ENCODE measurements at places on chromosomes 13 and 19.
A peak's percentile ranks its signal among the peaks of the same experiment; 100 is the strongest.

GRCh38 chr19:41960973-41961372 lies 1.9 kb upstream of the RABAC1 start:
- no peak overlapping the region for H3K27ac ChIP-seq
- H3K36me3 ChIP-seq, result peaks cover 2% of the 10 kb centered on the region
- peaks cover 19% of the 10 kb centered on the region for H3K4me1 ChIP-seq
- no peaks in the 10 kb centered on the region for H3K27me3 ChIP-seq

GRCh38 chr19:47021536-47022139 lies 2.0 kb downstream of the NPAS1 start:
- no peak overlapping the region for H3K27ac ChIP-seq
- no peak for DNase-seq
- H3K27me3 ChIP-seq, result peaks cover 5% of the 10 kb centered on the region
- no peak overlapping the region for H3K4me3 ChIP-seq

DNA sequence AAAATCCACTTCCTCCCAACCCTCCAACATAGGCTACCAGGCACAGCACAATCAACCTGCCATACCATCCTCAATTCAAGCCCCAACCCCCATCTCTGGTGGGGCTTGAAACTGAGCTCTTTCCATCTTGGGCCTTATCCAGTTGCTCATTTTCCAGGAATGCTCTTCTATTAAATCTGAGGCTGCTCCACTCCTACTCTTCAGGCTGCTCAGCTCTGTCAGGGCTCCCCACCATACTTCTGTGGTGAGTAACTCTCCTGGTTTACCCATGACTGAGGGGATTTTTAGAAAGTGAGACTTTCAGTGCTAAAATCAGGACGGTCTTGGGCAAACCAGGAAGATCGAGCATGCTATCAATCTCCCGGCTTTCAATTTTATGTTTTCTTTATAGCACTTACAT lies 512.8 kb downstream of the LMO7 start:
- no peaks in the 10 kb centered on the region for H3K27me3 ChIP-seq
- no peaks in the 10 kb centered on the region for H3K4me1 ChIP-seq
- DNase-seq, result no peak

DNA sequence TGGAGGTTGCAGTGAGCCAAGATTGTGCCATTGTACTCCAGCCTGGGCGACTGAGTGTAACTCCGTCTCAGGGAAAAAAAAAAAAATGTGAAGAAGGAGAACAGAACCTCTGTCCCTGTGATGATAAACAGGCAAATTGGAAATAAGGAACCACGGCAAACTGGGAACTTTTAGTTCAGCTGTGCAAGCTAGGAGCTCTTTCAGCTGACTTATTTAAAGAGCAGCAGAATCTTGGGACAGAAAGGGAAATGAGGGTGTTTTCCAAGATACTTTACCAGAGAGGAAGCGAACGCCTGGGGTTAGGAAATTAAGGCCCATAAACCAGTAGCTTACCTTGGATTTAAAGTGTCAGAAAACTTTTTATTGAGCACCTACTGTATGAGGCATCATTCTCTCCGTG lies 3.0 kb upstream of the UPF1 start:
- no peak overlapping the region for H3K27ac ChIP-seq
- H3K4me3 ChIP-seq, result no peak overlapping the region
- H3K27me3 ChIP-seq, result no peaks in the 10 kb centered on the region
- H3K36me3 ChIP-seq, result no peaks in the 10 kb centered on the region
- no peak for DNase-seq

DNA sequence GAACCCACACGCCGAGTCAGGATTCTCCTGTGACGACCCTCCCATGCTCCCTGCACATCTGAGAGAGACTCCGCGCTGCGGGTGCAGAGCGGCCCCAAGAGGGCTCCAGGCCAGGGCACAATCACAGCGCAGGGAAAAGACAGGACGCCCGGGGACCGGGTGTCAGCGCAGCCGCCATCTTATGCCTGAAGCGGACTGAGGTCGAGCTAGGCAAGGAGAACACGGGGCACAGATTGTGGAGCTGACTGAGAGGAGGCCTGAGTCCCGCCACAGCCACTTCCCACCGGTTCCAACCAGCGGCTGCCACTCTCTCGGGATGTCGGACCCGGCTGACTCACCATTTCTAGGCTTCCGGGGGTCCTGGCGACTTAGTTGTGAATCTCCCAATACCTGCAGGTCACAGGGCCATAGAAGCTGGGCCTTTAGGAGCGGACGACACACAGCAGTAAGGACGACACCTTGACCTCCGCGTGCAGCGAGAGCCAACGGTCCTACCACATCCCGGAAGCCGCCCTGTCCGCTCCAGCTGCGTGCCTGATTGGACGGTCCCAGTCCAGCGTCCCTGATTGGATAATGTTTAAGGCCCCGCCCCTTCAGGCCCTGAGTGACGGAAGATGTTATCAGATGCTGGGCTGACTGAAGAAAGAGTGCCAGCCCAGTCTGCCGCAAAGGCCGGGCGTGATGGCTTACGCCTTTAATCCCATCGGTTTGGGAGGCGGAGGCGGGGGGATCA lies at the start of gene ZNF728:
Gene ZNF728 (minus strand): TSS at position 487 of the 733 bp plus-strand sequence. CDS start 146 bp downstream, at position 341.
- H3K36me3 ChIP-seq, result no peaks in the 10 kb centered on the region
- no peak for DNase-seq
- peak within 1 kb of the TSS; percentile 18 for H3K4me3 ChIP-seq
- H3K27ac ChIP-seq, result peak within 1 kb of the TSS; percentile 73
- H3K27me3 ChIP-seq, result no peaks in the 10 kb centered on the region

- H3K27ac ChIP-seq, result no peak overlapping the region
- H3K27me3 ChIP-seq, result no peaks in the 10 kb centered on the region
- H3K4me3 ChIP-seq, result no peak overlapping the region
- H3K4me1 ChIP-seq, result no peaks in the 10 kb centered on the region
- H3K36me3 ChIP-seq, result no peaks in the 10 kb centered on the region
These were observed 54.0 kb downstream of the FLT1 start for GRCh38 chr13:28440774-28441504.

DNA sequence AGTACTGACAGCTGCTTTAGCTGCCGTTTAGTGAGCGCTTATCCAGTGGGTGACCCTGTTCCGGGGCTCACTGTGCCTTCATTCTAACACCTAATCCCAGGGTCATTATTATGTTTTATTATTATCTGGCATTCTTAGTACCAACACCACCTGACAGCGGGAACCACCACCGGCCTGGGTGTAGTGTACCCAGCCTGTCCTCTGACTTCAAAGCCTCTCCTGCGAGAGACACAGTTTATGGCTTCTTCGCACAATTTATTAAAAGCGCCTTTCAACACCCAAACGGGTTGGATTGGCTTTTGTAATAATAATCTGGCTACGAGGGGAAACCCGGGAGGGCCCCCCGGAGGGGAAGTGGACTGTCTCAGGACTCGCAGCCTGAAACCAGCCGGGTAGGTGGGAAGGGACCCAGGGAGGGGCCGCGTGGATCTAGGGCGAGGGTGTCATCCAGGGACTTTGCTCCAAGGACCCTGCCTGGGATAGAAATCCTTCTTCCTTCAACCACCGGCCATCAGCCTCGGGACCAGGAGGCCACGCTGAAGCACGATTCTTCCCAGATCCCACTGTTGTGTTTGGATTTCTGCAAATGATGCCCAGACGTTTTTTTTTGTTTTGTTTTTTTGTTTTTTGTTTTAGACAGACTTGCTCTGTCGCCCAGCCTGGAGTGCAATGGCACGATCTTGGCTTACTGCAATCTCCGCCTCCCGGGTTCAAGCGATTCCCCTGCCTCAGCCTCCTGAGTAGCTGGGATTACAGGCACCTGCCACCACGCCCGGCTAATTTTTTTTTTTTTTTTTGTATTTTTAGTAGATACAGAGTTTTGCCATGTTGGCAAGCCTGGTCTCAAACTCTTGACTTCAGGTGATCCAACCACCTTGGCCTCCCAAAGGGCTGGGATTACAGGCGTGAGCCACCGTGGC lies 1.6 kb upstream of the ZBTB7A start:
- peaks cover 2% of the 10 kb centered on the region for H3K36me3 ChIP-seq
- no peak for DNase-seq
- peaks cover 1% of the 10 kb centered on the region for H3K4me1 ChIP-seq
- H3K4me3 ChIP-seq, result no peak overlapping the region
- peak overlapping the region; percentile 91 for H3K27ac ChIP-seq

- H3K36me3 ChIP-seq, result no peaks in the 10 kb centered on the region
- H3K27me3 ChIP-seq, result no peaks in the 10 kb centered on the region
- DNase-seq, result no peak
- no peaks in the 10 kb centered on the region for H3K4me1 ChIP-seq
- no peak overlapping the region for H3K27ac ChIP-seq
These were observed 615.8 kb downstream of the DIAPH3 start for GRCh38 chr13:59547950-59548349.

- DNase-seq, result no peak
- no peak overlapping the region for H3K27ac ChIP-seq
- H3K4me1 ChIP-seq, result no peaks in the 10 kb centered on the region
- H3K27me3 ChIP-seq, result no peaks in the 10 kb centered on the region
These were observed 13.4 kb downstream of the SUPT20H start for GRCh38 chr13:37046062-37046461.

DNA sequence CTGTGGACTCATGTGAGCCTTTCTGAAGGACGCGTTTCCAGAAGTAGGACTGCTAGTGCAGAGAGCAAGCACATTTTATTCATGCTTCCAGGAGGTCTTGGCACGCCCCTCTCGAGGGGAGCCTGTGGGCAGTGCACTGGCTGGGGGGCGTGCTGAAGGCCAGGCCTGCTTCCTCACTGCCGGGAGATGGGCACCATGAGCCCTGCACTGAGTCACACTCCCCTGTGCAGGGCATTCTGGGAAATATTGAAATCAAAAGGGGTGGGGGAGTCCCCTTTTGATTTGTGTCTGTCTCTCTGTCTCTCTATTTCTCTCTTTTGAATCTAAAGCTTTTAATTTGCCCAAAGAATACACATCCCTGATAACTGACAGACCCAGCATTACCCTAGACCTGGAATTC lies 34.0 kb downstream of the DPF1 start:
- H3K4me1 ChIP-seq, result no peaks in the 10 kb centered on the region
- DNase-seq, result no peak
- H3K27me3 ChIP-seq, result no peaks in the 10 kb centered on the region
- H3K27ac ChIP-seq, result no peak overlapping the region
